ENCODE measurements at places on chromosomes 11 and 22.

- no peak for ATAC-seq
Observed at GRCh38 chr11:69033431-69033830, 15.3 kb upstream of the TPCN2 start.

DNA sequence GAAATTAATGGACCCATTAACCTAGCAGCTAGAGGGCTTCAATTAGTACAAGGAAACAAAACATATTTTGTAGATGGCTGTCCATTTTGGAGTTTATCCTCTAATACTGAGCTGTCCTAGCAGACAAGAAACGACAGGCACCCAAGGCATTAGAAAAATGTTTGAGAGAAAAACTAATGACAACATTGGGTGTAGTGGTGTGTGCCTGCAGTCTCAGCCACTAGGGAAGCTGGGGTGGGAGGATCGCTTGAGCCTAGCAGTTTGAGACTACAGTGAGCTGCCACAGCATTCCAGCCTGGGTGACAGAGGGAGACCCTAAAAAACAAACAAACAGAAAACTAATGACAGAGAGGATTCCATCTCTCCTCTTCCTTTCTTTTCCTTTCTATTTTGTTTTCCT is 1.5 kb downstream of the A4GALT start:
- ATAC-seq = peak; percentile 26

DNA sequence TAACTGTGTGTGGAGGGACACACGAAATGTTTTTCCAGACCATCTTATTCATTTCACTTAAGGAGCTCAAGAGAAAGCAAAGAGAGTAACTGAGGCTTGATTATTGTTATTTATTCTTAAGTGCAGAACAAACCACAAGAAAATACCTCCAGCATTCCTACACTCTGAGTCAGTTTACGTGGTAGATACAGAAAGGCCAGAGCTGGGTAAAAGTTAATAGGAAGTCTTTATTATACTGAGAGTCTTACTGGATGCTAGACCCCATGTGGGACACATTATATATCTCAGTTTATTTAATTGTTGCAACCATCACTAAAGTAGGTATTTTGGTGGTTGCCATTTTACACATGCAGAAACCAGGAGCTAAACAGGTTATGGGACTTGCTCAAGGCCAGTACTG is 261.4 kb upstream of the POU2AF2 start:
- ATAC-seq = peak; percentile 92

DNA sequence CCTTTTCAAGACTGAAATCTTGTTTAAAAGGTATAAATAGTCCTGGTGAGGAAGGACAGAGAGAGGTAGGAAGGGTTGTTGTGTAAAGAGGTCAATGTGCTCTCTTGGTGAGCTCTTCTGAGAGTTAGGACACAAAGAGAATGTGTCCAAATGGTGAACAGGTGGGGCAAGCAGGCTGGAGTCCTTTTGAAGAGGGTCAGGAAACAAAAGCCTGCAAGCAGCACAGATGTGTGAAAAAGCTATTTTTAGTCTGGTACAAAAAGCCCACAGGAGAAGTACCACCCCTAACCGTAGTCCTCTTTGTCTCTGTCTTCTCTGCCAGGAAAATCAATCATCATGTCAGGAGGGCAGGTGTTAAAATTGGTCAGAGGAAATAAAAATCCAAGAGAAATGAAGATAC is 54.4 kb upstream of the SYN3 start:
- ATAC-seq = no peak

GRCh38 chr11:134486106-134486505 is 74.1 kb upstream of the B3GAT1 start:
- ATAC-seq = no peak

- no peak for ATAC-seq
Observed at GRCh38 chr11:120104041-120104565, 33.8 kb downstream of the TRIM29 start.

DNA sequence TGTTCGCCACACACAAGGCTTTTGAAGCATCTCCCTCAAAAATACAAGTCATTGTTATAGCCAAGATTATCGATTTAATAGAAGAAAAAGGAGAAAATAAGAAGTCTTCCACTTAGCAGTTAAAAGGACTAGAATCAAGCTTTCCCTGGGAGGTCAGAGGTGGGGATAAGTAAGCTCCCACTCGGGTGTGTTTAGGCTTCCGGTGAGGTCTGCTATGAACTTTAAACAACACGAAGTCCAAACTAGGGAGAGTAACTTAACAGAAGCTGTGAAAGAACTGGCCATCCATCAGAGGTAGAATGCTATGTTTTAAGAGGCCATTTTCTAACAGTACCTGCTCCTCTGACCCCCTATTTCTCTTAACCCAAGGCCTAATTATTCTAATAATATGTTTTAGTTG is 91.4 kb upstream of the APOA1 start:
- no peak for ATAC-seq

- no peak for ATAC-seq
Observed at GRCh38 chr11:122788781-122789535, 49.3 kb upstream of the CRTAM start.

- no peak for ATAC-seq
Observed at GRCh38 chr11:122127020-122127419, 11.0 kb upstream of the BLID start.

DNA sequence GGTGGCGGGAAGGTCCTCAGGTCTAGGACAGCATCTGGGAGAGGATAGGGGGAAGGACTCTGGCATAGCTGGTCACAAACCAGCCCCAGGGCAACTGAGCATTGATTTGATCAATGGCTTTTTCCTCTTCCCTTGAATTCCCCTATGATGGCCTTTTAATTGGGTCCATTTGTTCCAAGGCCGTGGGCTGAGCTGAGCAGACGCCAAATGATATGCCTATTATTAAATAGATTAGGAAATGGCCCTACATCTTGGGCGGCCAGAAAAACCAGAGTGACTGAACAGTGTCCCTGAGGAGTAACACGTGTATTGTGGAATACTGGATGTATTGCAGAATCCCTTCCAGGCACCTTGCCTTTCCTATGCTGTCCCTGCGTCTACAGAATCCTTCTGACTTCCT is 26.7 kb upstream of the P2RY6 start:
- no peak for ATAC-seq

DNA sequence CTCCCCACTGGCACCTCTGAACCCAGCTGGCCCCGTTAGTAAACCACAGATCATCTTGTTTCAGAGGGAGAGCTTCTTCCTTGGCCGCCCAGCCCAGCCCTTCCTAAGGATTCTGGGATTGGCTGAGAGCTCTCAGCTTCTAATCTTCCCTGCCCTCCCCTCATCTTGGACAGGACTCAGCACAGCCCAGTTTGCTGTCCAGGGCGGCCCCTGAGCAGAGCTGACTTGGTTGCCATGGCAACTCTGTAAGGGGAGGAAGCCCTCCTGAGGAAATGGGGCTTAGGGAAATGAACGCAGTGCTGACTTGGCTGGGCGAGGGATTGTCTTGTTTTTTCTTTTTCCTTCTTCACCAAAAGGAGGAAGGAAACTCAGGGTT is 4.6 kb downstream of the APOL4 start:
- ATAC-seq = peak; percentile 62

GRCh38 chr22:23884140-23884539 is 10.0 kb upstream of the MIF start:
- ATAC-seq = no peak

- ATAC-seq = no peak
Observed at GRCh38 chr11:69037074-69037473, 11.7 kb upstream of the TPCN2 start.

DNA sequence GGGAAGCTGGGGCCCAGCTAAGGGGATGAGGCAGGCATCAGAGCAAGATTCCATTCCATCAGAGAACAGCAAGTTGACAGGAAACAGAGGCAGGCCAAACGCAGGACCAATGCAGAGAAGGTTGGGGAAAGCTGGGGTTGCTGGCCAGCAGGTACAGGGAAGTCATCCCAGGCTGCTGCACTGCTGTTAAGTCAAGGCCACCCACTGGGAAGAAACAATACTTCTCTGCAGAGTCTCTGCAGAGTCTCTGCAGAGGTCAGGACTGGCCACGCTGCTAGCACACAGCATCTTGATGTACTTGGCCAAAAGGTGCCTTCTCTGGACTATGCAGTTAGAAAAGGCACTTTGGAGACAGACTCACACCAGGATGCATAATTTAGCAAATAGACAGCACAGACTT is 68.5 kb upstream of the CSNK2A3 start:
- no peak for ATAC-seq

DNA sequence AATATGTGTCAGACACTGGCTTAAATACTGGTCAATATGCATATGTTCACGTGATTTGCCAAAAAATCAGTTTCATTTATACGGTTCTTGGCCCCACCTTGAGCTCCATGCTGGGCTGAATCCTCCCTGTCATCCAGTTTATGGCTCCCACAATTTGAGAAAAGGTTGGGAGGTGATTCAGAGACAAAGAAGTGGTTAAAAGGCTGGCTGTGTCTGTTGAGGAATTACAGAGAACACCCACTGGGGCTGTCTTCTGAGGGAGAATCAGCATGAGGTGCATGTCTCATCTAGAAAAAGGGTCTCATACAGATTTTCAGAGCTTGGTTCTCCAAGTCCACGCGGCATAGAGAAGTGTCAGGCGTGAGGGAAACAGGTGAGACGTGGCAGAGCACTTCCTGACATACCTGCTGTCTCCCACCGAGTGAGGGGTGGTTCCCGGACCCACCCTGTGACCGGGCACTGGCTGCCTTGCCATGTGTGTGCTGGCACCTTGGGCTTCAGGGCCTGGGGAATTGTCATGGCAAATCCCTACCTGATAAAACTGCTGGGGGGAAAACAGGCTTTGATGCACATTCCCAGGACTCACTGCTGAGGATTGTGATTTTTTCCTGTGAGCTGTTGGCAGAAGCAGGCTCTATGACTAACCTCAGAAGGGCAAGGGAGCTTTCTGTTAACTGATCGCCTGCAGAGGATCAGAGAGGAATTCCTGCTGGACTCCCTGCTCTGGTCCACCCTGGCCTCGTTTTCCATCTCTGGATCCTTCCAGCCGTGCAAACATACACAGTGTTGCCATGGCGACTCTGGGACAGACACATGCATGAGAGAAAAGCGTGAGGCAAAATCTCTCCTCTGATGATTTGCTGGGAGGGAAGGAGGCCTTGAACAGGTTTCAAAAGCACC is 223.6 kb downstream of the ADAMTS15 start:
- ATAC-seq = peak; percentile 93

- ATAC-seq = no peak
Observed at GRCh38 chr11:58734681-58735490, 3.1 kb upstream of the GLYAT start.

- no peak for ATAC-seq
Observed at GRCh38 chr11:39917256-39917655, 1542.2 kb downstream of the LRRC4C start.

- no peak for ATAC-seq
Observed at GRCh38 chr11:3055891-3056290, 1.3 kb downstream of the CARS1 start.

DNA sequence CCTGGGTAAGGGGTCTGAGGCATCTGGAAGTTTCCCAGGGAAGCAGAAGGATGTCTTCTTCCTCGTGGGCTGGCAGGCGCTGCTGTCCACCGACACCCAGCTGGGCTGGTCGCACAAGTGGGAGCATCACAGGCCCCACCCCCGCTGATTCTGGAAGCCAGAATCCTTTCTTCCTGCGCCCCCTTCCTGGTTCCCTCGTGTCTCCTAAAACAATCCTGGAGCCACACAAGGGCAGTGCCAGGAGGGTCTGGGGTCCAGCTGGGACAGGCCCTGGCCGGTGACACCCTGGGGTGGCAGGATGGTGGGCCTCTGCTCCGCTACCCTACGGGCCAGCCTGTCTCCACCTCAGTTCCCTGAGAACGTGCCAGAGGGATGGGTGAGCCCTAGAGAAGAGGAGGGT is 4.2 kb downstream of the LSP1 start:
- no peak for ATAC-seq

DNA sequence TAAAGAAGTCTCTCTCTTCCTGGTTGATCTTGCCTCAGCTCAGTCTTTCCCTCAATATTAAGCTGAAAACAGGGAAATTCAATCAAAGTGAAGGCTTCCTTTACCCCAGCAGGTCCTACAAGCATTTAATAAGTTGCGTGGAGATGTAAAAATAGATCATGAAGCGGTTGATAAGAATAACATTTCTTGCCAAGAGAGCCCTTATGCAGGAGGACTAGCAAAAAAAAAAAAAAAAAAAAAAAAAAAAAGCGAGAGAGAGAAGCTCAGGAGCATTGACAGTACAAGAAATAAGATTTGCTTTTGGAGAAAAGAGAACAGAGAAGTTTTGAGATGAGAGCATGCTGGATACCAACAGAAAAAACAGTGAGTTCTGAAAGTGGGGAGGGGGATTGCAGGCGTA is 112.2 kb upstream of the CLMP start:
- ATAC-seq = no peak

DNA sequence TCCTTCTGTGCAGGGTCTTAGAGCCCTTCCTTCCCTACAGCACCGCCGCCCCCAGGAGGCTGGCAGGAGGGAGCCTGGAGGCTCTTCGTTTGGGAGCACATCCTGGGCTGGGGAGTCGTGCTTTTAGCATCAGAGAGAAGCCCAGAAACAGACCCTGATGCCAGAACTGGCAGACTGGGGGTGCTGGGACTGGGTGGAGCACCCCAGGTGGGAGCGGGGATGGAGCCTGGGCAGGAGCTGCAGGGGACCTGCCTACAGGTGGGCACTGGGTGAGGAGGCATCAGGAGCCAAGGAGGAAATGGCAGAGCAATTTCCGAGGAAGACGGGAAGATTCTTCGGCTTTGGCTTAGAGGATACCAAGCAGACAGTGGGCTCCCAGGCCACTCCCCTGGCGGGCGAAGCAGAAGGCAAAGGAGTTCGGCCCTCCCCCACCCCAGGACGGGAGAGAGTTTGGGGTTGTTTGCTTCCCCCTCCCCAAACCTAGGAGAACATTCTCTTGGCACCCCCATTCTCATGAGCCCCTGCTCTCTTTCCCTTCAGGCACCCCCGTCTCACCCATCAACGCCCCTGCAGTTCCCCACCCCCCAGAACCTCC is 1.1 kb downstream of the SYT7 start:
- no peak for ATAC-seq

Data from SK-N-SH treated with all-trans-retinoic acid at 6 μM for 48 hours (cell line).